ENCODE measurements at places on chromosomes 7 and 10.

DNA sequence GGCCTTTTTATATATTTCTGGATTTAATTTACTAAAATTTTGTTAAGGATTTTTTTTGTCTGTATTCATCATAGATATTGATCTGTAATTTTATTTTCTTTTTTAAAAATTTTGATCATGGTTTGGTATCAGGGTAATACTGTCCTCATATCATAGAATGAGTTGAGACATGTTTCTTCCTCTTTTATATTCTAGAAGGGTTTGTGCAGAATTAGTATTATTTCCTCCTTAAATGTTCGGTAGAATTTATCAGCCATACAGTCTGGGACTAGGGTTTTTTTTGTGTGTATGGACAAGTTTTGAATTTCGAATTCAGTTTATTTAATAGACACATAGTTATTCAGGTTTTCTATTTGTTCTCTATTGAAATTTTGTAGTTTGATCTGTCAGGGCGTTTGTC, 54.0 kb downstream of the SHOC2 start:
- no peaks in the 10 kb centered on the region for H3K27me3 ChIP-seq
- H3K36me3 ChIP-seq, result peaks cover 5% of the 10 kb centered on the region
- peaks cover 5% of the 10 kb centered on the region for H3K4me1 ChIP-seq
- no peak overlapping the region for H3K27ac ChIP-seq
- no peak for DNase-seq

DNA sequence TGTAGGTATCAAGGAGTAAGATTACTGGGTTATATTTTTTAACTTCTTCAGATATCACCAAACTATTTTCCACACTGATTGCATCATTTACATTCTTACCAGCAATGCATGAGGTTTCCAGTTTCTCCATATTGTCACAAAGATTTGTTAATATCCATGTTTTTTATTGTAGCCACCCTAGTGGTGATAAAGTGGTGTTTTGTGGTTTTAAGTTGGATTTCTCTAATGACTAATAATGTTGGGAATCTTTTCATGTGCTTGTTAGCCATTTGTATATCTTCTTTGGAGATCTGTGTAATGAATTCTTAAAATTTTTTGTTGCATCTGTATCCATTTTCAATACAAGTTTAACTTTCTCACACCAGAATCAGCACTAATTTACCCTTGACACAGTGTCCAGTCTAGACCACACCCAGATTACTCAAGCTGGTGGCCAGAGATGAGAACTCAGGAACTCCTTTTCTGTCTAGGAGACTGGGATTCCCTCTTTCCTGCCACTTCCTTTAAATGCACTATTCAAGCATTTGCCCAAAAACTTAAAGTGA, 67.0 kb upstream of the PLXDC2 start:
- no peaks in the 10 kb centered on the region for H3K4me1 ChIP-seq
- no peak overlapping the region for H3K4me3 ChIP-seq
- H3K36me3 ChIP-seq, result no peaks in the 10 kb centered on the region
- DNase-seq, result no peak

GRCh38 chr10:4136121-4136520, 351.1 kb upstream of the KLF6 start:
- H3K4me1 ChIP-seq, result no peaks in the 10 kb centered on the region
- H3K27ac ChIP-seq, result no peak overlapping the region
- no peak overlapping the region for H3K4me3 ChIP-seq
- H3K36me3 ChIP-seq, result peaks cover 5% of the 10 kb centered on the region
- no peaks in the 10 kb centered on the region for H3K27me3 ChIP-seq

DNA sequence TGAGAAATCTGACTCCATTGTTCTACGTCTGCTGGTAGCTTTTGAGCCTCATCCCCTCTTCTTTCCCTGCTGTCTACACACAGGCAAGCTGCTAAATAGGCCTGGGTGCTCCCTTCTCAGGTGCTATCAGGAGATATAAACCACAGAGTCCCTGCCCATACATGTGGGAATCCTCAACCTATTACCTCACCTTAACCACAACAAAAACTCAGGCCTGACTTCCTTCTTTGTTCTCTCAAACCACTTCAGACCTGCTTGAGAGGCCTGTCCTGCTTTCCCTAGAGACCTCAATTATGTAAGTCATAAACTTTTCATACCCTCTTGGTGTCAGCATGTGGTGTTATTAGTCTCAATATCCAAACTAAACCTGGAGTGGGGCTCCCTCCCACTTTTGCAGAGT, 75.0 kb upstream of the MAGI2 start:
- no peak for DNase-seq
- H3K4me1 ChIP-seq, result peaks cover 25% of the 10 kb centered on the region
- H3K4me3 ChIP-seq, result no peak overlapping the region
- peaks cover 3% of the 10 kb centered on the region for H3K36me3 ChIP-seq
- peak overlapping the region; percentile 10 for H3K27ac ChIP-seq

DNA sequence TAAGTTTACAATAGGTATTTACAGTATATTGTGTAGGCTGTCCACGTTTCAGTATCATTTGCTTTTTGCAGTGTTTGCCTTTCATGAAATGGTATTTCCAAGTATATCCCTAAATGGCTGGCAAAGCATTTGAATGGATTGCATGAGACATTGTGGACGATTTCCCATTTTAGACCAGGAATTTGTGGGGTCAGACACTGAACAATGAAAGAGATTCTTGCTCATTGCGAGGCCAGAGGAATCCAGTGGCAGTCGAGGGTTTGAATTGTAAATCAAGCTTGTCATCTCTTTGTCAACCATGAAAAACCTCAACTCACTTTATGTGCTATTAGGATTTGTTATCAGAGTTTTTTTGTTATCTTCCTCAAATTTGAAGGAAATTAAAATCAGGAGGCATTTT, 70.8 kb downstream of the CREB5 start:
- H3K27me3 ChIP-seq, result no peaks in the 10 kb centered on the region
- peak overlapping the region; percentile 72 for H3K27ac ChIP-seq
- H3K4me1 ChIP-seq, result peaks cover 71% of the 10 kb centered on the region
- H3K4me3 ChIP-seq, result peak overlapping the region; percentile 61

DNA sequence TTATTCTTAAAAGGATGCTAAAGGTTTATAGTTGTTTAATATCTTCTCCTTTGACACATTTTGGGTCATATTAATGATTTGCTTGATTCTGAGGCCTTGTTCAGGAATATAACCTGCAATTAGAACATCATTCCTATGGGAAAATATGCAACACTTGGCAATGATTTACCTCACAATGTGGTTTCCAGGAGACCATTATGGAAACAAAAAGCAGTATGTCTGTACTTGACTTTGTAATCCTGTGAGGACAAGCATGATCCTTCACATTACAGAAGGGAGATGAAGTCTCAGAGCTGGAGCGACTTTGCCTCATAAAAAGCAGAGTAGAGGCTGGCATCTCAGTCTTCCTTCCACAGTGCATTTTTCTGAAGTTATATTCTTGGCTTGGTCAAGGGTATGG, 57.0 kb upstream of the CDCA7L start:
- H3K4me1 ChIP-seq, result peaks cover 10% of the 10 kb centered on the region
- H3K36me3 ChIP-seq, result no peaks in the 10 kb centered on the region
- no peak for DNase-seq
- H3K27ac ChIP-seq, result no peak overlapping the region
- H3K27me3 ChIP-seq, result no peaks in the 10 kb centered on the region

- peaks cover 9% of the 10 kb centered on the region for H3K4me1 ChIP-seq
- DNase-seq, result no peak
- H3K4me3 ChIP-seq, result no peak overlapping the region
- H3K36me3 ChIP-seq, result peaks cover 3% of the 10 kb centered on the region
- no peak overlapping the region for H3K27ac ChIP-seq
Observed at GRCh38 chr10:17669185-17669872, 25.4 kb downstream of the STAM start.

- no peaks in the 10 kb centered on the region for H3K36me3 ChIP-seq
- no peaks in the 10 kb centered on the region for H3K27me3 ChIP-seq
- H3K4me1 ChIP-seq, result peaks cover 16% of the 10 kb centered on the region
- H3K4me3 ChIP-seq, result peak overlapping the region; percentile 29
Observed at GRCh38 chr7:6317797-6318438, 45.5 kb upstream of the CYTH3 start.

DNA sequence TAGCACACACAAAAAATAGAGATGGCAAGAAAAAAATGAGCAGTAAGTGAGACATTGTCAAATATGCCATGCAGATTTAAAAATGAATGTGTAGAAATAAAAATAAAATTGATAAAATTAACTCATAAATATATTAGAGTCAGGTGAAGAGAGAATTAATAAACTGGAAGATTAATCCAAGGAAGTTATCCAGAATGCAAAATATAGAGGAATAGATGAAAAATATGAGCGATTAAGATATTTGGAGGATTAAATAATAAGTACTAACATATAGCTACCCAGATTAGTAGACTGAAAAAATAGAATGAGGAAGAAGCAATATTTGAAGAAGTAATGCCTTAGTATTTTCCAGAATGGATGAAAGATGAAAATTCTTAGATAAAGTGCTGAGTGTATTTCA, 103.4 kb downstream of the GPR158 start:
- peaks cover 9% of the 10 kb centered on the region for H3K36me3 ChIP-seq
- no peaks in the 10 kb centered on the region for H3K4me1 ChIP-seq
- H3K27ac ChIP-seq, result no peak overlapping the region
- no peaks in the 10 kb centered on the region for H3K27me3 ChIP-seq
- no peak overlapping the region for H3K4me3 ChIP-seq

DNA sequence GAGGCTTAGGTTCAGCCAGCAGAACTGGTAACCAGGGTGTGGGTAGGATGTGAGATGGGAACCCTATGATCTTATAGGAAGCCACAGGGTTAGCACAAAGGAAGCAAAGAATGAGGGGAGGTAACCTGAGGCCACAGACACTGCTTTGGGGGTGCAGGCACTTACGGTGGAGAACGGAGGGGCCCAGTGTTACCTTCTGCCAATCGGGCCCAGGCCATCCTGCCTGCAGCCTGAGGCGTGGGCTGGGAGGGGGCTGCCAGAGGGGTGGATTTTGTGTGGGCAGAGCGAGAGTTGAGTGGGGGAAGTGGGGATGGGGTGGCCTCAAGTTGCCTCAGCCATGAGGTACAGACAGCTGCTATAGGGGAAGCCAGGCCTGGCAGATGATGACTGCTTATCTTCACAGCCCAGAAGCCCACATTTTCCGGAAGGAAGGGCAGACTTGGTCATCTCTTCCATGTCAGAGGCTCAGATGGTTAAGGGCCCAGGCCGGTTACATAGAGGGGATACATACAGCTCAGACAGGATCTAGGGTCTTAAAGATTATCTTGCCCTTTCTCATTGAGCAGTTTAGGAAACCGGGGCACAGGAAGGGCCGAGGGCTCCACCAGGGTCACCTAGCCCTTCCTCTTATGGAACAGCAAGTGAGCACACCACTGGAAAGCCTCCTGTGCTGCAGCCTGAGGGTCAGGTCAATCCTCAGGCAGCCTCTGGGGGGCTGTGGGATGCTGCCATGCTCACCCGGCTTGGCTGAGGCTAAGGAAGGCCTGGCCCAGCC, 24.4 kb upstream of the VSIR start:
- no peak overlapping the region for H3K27ac ChIP-seq
- H3K36me3 ChIP-seq, result no peaks in the 10 kb centered on the region
- no peaks in the 10 kb centered on the region for H3K4me1 ChIP-seq

DNA sequence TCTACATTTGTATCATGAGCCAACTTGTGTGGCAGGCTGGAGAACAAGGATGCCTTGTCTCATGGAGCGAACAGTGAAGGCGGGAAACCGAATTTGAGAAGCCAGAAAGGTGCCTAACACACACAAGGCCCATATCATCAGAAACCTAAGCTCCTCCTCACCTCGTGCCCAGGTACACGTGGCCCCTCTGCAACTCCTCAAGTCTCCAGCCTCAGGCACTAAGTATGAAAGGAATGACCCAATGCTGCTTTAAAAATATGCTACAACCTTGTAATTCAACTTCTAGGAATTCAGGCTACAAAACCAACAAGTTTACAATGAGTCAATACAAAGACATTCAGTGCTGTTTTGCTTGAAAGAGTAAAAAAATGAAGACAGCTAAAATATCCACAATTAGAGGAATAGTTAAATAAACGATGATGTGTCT, 95.7 kb downstream of the CDK6 start:
- H3K4me3 ChIP-seq, result no peak overlapping the region
- H3K4me1 ChIP-seq, result peaks cover 7% of the 10 kb centered on the region
- DNase-seq, result no peak

DNA sequence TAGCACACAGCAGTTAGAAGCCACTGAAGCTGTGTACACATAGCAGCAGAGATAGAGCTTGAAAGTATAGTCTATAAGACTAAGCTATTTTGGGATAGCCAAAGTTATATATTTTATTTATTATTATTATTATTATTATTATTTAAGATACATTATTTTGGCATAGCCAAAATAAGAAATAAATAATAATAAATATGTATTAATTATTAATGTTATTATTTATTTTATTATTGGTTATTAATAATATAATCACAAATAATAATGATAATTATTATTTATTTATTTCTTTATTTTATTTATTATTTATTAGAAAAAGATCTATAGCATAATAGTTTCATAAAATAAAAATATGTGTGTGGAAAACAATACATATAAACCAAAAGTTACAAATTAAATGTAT, 107.2 kb upstream of the FOXK1 start:
- DNase-seq, result no peak
- no peak overlapping the region for H3K4me3 ChIP-seq
- H3K4me1 ChIP-seq, result no peaks in the 10 kb centered on the region

- no peak for DNase-seq
- H3K27me3 ChIP-seq, result peaks cover 3% of the 10 kb centered on the region
- H3K4me3 ChIP-seq, result no peak overlapping the region
- H3K36me3 ChIP-seq, result no peaks in the 10 kb centered on the region
- H3K4me1 ChIP-seq, result peaks cover under 1% of the 10 kb centered on the region
Observed at GRCh38 chr7:32179567-32179966, 109.4 kb upstream of the PDE1C start.

GRCh38 chr10:20616918-20617810, 279.9 kb downstream of the NEBL start:
- DNase-seq, result no peak
- no peak overlapping the region for H3K27ac ChIP-seq
- H3K4me3 ChIP-seq, result no peak overlapping the region
- H3K27me3 ChIP-seq, result no peaks in the 10 kb centered on the region

DNA sequence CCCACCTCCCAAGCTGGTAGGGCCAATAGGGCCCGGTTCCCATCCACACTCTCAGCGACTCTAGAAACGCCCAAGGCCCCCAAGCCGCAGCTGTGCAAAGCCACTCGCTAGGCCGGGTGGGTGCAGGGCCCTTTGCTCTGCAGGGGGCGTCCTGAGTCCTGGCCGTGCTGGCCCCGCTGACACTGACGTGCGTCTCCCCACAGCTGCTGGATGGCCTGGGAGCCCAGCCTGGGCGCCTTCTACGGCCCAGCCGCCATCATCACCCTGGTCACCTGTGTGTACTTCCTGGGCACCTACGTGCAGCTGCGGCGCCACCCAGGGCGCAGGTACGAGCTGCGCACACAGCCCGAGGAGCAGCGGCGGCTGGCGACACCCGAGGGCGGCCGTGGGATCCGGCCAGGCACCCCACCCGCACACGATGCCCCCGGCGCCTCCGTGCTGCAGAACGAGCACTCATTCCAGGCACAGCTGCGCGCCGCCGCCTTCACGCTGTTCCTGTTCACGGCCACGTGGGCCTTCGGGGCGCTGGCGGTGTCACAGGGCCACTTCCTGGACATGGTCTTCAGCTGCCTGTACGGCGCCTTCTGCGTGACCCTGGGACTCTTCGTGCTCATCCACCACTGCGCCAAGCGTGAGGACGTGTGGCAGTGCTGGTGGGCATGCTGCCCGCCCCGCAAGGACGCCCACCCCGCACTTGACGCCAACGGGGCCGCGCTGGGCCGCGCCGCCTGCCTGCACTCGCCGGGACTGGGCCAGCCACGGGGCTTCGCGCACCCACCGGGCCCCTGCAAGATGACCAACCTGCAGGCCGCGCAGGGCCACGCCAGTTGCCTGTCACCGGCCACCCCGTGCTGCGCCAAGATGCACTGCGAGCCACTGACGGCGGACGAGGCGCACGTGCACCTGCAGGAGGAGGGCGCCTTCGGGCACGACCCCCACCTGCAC, 31.6 kb upstream of the KNDC1 start:
- no peak overlapping the region for H3K4me3 ChIP-seq
- H3K27me3 ChIP-seq, result peaks cover 24% of the 10 kb centered on the region
- no peak for DNase-seq

GRCh38 chr10:21161647-21162046, 264.5 kb upstream of the NEBL start:
- peaks cover 21% of the 10 kb centered on the region for H3K4me1 ChIP-seq
- peaks cover 10% of the 10 kb centered on the region for H3K36me3 ChIP-seq
- DNase-seq, result no peak

Data from neural crest cell (in vitro differentiated cells).